ENCODE measurements at places on chromosomes 4 and X.

DNA sequence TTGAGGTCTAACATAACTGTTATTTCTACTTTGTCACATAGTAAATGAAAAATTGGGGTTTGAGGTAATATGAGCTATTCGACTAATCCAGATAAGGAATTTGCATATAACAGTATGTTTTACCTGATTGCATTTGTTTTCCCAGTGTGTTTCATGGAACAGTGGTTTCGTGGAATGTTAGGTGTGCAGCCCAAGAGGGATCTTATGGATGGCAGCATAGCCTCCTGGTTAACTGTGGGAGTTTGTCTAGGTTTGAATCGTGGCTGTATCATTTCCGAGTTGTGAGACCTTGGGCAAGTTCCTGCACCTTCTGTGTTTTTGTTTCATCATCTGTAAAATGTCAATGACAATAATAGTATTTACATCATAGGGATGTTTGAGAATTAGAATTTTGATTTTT lies 7.9 kb downstream of the BMPR1B start:
- no peak for DNase-seq

- no peak for DNase-seq
Measured at GRCh38 chrX:8565729-8566128, 101.1 kb downstream of the VCX3B start.

DNA sequence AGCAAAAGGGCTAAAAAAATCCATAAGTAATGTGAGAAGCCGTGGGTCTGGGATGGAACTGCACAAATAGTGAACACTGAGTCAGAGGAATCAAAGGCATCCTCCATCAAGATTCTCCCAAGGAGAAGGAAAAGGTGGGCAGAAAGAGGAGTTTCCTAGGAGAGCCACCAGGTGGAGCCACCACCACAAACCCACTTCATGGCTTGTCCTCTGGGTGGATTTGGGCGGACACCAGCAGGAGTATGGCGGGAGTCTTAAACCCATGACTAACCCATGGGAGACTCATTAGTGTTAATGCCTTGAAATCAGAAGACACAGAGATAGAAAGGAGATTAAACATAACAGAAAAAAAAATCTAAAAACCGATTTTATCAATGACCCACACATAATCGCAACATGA lies 147.7 kb downstream of the SH3KBP1 start:
- DNase-seq: peak; percentile 62

DNA sequence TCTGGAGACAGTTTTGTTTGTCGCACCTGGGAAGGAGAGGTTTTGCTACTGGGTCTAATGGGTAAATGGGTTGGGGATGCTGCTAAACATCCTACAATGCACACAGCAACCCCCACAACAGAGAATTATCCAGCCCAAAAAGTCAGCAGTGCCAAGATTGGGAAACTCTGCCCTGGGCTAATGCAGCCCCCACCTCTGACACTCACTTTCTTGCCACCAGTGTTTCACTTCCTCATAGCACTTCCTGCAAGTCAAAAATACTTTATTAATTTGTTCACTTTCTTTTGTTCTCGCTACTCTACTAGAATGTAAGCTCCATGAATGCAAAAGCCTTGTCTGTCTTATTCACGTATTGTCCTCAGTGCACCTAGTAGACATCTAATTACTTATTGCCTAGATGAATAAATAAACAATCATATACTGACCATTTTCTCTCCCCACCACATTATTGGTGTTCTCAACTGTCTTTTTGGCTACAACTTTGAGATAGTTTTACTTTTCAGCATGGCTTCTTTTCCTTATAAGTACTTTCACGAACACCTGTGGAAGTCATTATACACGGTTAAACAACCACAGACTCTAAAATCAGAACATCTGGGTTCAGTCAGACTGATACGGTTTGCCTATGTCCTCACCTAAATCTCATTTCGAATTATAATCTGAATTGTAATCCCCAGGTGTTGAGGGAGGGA lies 82.0 kb upstream of the PITX2 start:
- no peak for DNase-seq

GRCh38 chr4:20075248-20075871 lies 176.3 kb upstream of the SLIT2 start:
- DNase-seq: no peak

DNA sequence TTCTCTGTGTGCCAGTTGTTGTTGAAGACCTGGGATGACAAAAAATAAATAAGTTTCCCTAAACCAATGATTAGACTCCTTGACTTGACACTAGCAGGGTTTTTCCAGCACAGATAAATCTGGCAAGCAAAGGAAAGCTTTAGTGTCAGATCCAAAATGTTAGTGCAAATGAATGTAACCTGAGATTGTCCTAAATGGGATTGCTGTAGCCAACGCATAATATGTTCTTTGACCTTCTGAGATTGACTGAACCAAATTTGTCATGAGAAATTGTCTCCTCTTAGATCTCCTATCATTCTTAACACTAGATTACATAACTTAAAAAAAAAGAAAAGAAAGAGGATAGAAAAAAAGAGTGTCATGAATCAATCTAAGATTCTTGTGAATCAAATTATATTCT lies 196.5 kb downstream of the RELL1 start:
- DNase-seq: no peak

GRCh38 chrX:24020306-24020876 lies 6.6 kb downstream of the KLHL15 start:
- no peak for DNase-seq

DNA sequence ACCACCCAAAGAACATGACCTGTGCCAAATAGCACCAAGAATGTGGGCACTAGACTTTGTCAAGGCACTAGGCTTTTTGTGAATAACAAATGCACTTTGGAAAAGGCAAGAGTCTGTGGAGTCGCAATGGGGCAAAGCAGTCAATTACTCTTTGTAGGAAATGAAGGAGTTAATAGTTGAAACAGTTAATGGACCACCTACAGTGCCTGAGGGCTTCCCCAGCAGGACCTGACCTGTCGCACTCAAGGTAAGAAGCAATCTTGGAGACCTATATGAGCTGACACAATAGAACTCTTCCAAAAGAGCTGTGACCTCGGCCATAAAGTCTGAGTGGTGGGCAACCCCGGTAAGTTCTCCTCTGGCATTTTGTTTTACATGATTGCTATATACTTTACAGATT lies 49.2 kb upstream of the CAPN6 start:
- no peak for DNase-seq

DNA sequence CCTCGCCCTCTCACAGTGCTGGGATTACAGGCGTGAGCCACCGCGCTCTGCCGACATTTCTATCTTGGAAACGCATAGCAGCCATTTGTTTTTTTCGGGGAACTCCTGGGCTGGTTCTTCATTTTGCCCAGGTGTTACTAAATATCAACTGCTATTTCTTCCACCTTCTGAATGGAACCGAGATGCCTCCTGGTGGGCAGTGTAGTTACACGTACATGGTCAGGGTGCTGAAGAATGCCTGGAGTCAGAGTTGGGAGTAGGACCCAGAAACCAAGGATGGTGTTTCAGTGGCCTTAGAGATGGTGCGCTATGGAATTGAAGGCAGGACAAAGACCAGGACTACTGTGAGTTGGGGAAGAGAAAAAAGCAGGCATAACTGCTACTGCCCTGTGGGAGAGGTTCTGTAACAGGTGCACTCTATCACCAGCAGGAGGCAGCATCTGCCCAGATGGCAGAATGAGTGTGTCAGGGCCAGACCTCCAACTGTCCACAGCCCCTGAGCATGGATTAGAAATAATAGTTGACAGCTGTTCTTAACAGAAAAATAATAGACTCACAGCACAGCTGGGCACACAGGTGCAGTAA lies 81.7 kb downstream of the ZC4H2 start:
- peak; percentile 24 for DNase-seq

DNA sequence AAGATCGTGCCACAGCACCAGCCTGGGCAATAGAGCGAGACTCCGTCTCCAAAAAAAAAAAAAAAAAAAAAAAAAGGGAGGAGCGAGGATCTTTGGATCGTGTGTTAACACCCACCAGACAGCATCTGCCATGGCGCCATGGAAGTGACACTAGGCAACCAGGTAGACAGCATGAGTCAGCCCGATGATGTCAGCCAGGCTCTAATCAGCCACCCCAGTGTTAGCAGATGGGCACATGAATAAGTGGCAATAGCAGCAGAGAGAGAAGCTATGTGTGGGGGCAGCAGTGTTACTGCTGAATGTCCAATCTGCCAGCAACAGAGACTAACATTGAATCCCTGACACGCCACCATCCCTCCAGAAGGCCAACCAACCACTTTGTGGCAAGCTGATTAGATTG lies 6.6 kb downstream of the SYN1 start:
- peak; percentile 27 for DNase-seq

DNA sequence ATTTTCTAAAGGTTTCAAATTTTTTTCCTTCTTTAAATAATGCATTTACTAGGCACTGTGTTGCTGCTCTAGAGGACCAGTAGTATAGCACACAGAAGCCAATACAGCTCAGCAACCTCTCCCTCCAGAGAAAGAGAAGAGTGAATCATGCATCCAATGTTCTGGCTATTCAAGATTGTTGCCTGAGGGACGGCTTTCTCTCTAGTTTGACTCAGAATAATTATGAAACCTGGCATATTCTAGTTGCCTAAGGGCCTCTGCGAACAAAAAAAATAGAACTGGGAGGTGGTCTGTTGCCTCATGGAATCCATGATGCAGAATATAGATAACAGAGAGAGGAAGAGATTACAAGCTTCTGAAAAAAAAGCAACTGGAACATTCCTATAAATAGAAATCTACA lies 1233.3 kb upstream of the PABPC4L start:
- DNase-seq: no peak

- DNase-seq: no peak
Measured at GRCh38 chrX:41391606-41392005, 55.5 kb upstream of the NYX start.

DNA sequence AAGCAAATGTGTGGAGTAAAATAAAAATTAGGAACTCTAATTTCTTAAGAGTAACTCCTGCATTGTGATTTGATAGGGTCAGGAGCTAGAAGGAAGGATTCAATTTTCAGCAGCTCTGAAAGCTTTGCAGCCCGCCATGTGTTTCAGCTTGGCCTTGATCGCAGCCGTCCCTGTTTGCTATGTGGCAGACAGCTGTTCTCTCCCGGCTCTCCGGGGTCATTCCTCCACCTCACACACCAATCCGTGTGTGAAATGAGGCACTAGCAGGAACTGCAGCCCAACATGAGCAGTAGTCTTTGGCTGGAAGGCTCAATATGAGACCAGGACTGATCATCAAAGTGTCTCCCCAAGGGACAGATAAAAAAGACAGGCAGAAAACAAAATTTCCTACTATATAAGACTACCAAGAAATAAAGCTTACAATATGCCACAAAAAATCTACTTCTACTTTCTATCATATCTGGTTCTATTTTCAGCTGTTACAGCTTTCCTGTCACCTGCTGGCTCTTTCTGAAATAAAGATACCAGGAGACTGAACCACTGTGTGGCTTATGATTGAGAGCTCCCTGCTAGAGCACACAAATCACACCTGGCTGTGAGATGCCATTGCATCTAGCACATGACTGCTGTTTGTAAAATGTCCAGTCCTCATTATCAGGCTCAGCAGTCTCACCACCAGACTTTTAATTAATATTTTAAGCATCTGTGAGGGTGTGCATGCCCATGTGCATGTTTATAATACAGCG lies 44.1 kb upstream of the SEC24B start:
- no peak for DNase-seq

DNA sequence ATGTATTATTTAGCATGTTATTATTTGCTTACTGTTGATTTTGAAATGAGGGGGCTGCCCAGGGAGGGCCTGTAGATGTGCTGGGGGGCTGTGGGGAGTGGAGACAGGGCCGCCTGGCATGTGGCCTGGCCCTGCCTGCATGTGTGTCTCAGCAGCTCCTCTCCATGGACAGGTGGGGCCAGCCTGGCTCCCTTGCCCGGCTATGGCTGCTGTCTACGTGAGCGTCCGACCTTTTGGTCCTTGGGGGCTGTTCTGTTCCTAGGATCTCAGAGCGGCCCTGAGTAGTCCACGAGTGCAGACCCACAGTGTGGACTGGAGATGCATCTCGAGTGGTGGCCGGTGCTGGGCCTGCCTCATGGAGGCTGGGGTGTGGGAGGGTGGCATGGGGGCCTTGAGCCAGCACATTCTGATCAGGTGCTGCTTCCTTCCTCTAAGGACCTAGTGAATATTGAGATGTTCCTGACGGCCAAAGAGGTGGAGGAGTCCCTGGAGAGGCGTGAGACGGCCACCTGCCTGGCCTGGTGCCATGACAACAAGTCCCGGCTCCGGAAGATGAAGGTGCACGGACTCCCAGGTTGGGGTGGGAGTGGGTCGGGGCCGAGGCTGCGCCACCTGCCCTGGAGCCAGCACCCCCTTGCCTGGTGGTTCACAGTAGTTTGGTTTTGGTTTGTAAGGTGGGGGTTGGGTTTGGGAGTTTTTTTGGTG lies 24.9 kb upstream of the UVSSA start:
- DNase-seq: no peak

- DNase-seq: no peak
Measured at GRCh38 chr4:125594056-125594602, 279.4 kb downstream of the FAT4 start.

DNA sequence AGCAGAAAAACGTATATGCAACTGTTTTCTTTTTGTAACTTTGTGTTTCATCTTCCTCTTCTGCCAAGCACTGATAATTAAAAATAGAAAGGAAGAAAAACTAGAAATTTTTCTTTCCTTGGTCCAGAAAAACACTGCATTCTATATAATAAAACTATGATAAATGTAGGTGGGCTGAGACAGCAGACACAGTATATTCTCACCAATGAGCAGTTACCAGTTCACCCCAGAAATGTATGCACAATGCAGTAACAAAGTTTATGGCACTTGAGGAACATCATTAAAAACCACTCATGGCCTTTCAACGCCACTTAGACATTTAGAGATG lies 79.4 kb downstream of the FAT1 start:
- no peak for DNase-seq

DNA sequence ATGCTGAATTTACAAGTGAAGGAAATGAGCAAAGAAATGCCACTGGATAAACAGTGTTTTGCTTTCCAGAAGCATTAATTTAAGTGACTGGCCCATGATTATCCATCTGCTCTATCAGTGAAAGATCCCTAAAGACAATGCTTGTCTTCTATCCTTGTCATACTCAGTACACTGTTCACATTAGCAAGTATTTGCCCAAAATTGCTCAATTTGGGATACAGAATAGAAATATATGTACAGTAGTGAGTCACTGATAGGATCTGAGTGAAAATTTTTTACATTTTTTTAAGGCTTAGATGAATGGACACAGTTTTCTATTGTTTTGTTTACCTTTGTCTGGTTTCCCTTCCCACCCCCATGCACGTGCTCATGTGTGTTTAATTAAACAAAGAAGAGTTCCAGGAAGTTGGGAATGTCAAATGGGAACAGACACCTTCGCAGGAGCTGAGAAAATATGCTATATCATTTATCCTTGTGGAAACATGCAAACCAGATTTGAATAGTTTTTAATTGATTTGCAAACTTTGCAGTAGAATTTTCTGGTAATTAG lies 656.3 kb downstream of the RPA4 start:
- DNase-seq: no peak

GRCh38 chrX:136475236-136475635 lies 12.5 kb upstream of the BRS3 start:
- DNase-seq: no peak

Data from erythroblast (primary cell).